Aorta (tissue), 5 donors: ENCODE measurements at places on chromosomes 16 and 17.

- no peaks in the 10 kb centered on the region for H3K36me3 ChIP-seq
- no peak for DNase-seq
Observed at GRCh38 chr17:5283571-5284315, 1.7 kb downstream of the RABEP1 start.

DNA sequence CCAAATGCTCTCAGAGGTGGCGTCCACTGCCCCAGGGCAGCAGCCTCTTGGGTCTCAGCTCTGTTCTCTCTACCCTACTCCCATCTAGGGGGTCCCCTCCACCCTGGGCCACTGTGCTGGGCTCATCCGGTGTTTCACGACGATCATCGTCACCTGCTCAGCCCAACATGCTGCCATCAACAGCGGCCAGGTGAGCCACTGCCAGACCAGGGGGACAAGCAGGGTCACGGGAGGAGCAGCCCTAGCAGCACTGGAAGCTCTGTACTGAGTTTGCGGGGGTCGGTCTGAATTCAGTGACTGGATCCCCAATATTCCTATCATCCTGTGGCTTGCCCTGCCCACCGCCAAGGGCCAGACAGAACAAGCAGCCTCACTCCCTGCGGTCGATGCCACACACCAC, 16.0 kb downstream of the ALOX12B start:
- no peak overlapping the region for H3K27ac ChIP-seq
- H3K36me3 ChIP-seq, result no peaks in the 10 kb centered on the region
- DNase-seq, result peak; percentile 27
- H3K4me1 ChIP-seq, result no peaks in the 10 kb centered on the region
- H3K27me3 ChIP-seq, result no peaks in the 10 kb centered on the region

DNA sequence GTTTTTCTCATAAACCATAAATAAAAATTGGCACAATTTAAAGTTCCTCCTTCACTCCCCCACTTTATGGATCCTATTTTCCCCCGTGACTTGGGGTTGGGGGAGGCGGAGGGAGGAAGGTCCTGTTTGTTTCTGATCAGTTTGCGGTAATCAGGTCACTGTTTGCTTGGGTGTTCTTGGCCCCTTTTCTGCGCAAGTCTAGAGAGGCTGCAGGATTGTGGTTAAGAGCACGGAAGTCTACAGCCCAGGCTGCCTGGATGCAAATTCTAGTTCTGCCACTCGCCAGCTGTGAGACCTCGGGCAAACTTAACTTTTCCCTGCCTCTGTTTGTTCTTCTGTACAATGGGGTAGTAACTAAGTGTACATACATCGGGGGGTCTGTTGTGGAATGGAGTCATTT, 12.1 kb downstream of the ATP2C2 start:
- no peak overlapping the region for H3K4me3 ChIP-seq
- H3K27me3 ChIP-seq, result no peaks in the 10 kb centered on the region
- no peak overlapping the region for H3K27ac ChIP-seq
- DNase-seq, result peak; percentile 19
- H3K36me3 ChIP-seq, result no peaks in the 10 kb centered on the region

- DNase-seq, result no peak
- peaks cover 3% of the 10 kb centered on the region for H3K4me1 ChIP-seq
- no peak overlapping the region for H3K27ac ChIP-seq
- no peaks in the 10 kb centered on the region for H3K36me3 ChIP-seq
- no peaks in the 10 kb centered on the region for H3K27me3 ChIP-seq
- no peak overlapping the region for H3K4me3 ChIP-seq
Observed at GRCh38 chr16:31077024-31077423, 2.8 kb downstream of the ZNF646 start.

DNA sequence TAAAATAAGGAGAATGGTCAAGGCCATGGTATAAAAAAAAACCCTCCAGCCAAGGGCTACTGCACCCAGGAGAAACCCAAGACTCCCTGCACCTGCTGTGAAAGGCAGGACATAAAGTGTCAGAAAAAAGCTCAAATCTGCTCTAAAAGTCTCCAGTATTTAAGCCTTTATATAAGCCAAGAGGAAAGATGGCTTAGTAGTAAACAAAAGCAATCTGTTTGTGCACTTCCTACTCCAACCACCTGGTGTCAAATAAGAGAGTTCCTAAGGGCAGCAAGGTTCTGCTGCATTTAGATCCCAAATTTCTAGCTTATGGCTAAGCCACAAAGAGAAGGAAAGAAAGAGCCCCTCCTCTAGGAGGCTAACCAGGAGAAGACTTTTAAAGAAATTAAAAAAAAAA, 20.6 kb downstream of the ACSM1 start:
- H3K4me1 ChIP-seq, result peaks cover 3% of the 10 kb centered on the region
- H3K27me3 ChIP-seq, result no peaks in the 10 kb centered on the region
- H3K36me3 ChIP-seq, result no peaks in the 10 kb centered on the region

DNA sequence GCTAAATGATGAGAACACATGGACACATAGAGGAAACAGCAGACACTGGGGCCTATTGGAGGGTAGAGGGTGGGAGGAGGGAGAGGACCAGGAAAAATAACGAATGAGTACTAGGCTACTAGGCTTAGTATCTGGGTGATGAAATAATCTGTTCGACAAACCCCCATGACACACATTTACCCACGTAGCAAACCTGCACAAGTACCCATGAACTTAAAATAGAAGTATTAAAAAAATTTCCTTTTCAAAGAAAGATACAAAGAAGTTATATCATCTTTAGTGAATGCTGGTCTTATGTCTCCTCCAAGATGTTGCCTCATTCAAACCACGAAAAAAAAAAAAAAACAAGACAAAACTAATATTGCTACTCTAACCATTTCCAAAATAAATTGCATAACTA, 31.7 kb downstream of the MBTD1 start:
- no peaks in the 10 kb centered on the region for H3K36me3 ChIP-seq
- H3K4me3 ChIP-seq, result no peak overlapping the region
- H3K27ac ChIP-seq, result no peak overlapping the region
- no peak for DNase-seq
- H3K27me3 ChIP-seq, result no peaks in the 10 kb centered on the region

GRCh38 chr16:685967-686366, 1.8 kb upstream of the JMJD8 start:
- no peak for DNase-seq
- no peaks in the 10 kb centered on the region for H3K27me3 ChIP-seq
- no peaks in the 10 kb centered on the region for H3K36me3 ChIP-seq
- H3K4me1 ChIP-seq, result no peaks in the 10 kb centered on the region
- H3K4me3 ChIP-seq, result no peak overlapping the region

DNA sequence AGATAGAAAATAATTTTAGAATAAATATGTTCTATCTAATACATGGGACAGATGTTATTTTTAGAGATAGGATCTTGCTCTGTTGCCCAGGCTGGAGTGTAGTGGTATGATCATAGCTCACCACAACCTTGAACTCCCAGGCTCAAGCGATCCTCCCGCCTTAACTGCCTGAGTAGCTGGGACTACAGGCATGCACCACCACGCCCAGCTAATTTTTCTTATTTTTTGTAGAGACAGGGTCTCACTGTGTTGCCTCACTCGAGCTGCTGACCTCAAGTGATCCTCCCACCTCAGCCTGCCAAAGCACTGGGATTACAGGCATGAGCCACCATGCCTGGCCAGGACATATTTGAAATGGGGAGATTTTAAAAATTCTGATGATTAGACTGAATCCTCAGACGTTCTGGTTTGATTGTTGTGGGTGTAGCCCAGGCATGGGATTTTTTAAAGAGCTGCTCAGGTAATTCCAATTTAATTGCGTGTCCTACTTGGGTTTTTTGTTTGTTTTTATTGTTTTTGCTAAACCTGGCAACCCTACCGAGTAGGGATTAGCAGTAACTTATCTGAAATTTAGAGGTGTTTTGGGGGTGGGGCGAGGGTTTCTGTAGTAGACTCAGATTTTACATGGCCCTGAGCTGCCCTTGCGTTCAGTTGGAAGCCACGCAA, 142.9 kb downstream of the RAB11FIP4 start:
- no peak overlapping the region for H3K27ac ChIP-seq
- no peaks in the 10 kb centered on the region for H3K36me3 ChIP-seq

DNA sequence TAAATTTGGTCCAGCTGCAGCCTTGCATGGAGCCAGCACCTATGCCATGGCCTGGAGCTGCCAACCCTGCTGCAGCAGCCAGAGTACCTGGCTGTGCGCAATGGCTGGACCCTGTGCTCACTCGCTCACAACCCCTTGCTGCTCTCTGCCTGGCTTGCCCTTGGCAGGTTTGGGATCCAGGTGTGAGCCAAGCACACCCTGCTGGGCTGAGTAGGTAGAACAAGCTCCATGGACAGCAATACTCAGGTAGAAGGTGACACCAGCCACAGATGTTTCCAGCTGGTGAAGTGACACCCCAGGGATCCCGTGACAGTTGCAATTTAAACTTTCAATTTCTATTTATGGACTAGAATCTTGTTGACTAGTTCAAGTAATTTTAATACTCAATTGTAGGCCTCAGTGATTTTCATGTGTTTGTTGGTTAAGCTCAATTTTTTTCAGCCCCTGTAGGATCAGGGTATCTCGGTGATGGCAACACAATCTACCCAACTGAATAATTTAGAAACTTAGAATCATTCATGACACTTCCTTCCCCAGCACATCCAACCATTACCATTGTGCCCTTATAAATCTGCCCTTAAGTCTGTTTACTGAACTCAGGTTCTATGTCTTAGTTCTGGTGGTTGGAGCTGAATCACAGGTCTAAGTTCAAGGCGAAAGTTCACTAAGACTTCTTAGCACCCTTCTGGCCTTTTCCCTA, 480.0 kb downstream of the PMP22 start:
- H3K36me3 ChIP-seq, result no peaks in the 10 kb centered on the region
- DNase-seq, result no peak
- no peak overlapping the region for H3K4me3 ChIP-seq
- H3K27ac ChIP-seq, result no peak overlapping the region
- no peaks in the 10 kb centered on the region for H3K27me3 ChIP-seq
- no peaks in the 10 kb centered on the region for H3K4me1 ChIP-seq

DNA sequence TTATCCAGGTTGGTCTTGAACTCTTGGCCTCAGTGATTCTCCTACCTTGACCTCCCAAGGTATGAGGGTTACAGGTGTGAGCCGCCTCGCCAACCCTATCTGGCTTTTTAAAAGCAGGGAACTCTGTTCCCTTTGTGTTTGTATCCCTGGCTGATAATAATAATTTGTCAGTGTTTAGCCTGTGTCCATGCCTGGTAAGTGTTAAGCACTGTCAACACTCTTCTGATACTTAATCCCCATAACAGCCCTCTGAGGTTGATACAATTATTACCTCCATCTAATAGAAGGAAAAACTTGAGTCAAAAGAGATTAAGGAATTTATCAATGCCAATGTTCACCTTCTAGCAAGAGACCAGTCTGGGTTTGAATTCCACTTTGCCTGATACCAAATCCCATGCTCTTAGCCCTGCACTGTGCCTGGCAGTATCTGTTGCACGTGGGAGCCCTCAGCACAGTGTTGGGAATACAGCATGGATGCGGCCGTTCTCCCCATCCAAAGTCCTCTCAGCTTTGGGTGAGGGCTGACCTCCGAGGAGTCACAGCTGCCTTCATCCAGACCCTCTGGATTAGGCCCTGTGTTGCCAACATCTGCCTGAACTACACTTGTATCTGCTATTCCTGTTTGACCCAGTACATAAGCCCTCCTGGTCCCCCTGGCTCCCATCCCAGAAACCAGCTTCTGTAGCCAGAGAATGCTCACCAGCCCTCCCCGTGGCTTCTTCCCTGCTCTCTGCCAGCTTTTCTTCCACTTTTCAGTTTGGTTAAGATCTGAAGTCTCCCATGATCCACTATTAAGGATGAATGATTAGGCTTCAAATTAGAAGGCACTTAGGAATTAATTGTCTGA, 335.6 kb upstream of the ASIC2 start:
- no peaks in the 10 kb centered on the region for H3K4me1 ChIP-seq
- no peak for DNase-seq
- H3K27me3 ChIP-seq, result no peaks in the 10 kb centered on the region
- H3K4me3 ChIP-seq, result no peak overlapping the region

DNA sequence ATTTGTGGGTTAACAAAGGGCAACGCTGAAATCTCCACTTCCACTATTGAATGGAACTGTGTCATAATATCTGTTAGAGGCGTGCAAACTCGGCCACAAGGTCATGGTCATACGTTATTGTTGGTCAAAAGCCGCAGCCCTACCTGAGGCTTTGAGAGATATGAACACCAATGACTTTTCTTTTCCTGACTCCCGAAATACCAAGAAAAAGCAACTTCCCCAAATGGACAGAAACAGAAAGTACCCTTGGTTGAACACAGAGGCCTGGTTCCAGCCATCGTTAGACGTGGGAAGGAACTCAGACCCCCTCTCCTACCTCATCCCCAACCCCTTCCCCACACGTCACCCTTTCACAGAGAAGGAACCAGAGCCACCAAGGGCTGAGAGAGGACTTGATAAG, 1.4 kb upstream of the PIK3R5 start:
- H3K4me1 ChIP-seq, result no peaks in the 10 kb centered on the region
- no peak for DNase-seq
- H3K36me3 ChIP-seq, result no peaks in the 10 kb centered on the region
- no peak overlapping the region for H3K4me3 ChIP-seq

GRCh38 chr16:75761108-75761507, 34.8 kb upstream of the CPHXL start:
- DNase-seq, result no peak
- no peak overlapping the region for H3K4me3 ChIP-seq
- H3K36me3 ChIP-seq, result no peaks in the 10 kb centered on the region
- no peak overlapping the region for H3K27ac ChIP-seq
- no peaks in the 10 kb centered on the region for H3K4me1 ChIP-seq
- H3K27me3 ChIP-seq, result no peaks in the 10 kb centered on the region

- no peaks in the 10 kb centered on the region for H3K4me1 ChIP-seq
- H3K27ac ChIP-seq, result no peak overlapping the region
- H3K27me3 ChIP-seq, result no peaks in the 10 kb centered on the region
Observed at GRCh38 chr16:10851512-10851911, 25.5 kb upstream of the CIITA start.
